ENCODE measurements at places on chromosomes 1 and 21.

DNA sequence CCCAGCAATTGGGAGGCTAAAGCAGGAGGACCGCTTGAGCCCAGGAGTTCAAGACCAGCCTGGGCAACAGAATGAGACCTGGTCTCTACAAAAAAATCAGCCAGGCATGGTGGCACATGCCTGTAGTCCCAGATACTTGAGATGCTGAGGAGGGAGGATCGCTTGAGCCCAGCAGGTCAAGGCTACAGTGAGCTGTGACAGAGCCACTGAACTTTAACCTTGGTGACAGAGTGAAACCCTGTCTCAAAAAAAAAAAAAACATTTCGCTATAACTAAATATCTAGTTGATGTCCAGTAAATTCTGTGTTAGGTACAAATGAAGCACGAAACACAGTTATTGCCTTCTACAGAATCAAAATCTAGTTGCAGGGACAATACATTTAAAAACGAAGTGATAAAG, 95.7 kb upstream of the HP1BP3 start:
- no peak for DNase-seq

GRCh38 chr1:35561972-35562680, 4.5 kb downstream of the NCDN start:
- DNase-seq, result no peak

DNA sequence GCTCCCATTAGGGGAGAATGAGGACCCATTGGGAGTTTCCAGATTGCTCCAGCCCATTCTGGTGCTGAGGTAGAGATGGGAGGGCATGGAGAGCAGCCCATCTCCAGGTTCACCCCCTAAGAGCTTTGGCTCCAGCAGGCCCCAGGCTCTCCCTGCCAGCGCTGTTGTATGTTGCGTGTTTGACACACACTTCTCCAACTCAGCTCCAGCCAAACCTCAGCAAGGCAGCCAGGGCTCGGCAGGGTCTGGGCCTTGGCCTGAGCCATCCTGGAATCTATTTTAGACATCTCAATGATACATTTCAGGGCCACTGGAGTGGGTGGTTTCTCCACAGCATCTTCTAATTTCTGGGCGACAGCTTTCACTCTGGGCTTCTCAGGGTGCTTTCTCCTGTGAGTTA, 117.0 kb downstream of the NAV1 start:
- no peak for DNase-seq

GRCh38 chr1:209805341-209805781, 581 bp downstream of the IRF6 start:
- DNase-seq, result no peak

DNA sequence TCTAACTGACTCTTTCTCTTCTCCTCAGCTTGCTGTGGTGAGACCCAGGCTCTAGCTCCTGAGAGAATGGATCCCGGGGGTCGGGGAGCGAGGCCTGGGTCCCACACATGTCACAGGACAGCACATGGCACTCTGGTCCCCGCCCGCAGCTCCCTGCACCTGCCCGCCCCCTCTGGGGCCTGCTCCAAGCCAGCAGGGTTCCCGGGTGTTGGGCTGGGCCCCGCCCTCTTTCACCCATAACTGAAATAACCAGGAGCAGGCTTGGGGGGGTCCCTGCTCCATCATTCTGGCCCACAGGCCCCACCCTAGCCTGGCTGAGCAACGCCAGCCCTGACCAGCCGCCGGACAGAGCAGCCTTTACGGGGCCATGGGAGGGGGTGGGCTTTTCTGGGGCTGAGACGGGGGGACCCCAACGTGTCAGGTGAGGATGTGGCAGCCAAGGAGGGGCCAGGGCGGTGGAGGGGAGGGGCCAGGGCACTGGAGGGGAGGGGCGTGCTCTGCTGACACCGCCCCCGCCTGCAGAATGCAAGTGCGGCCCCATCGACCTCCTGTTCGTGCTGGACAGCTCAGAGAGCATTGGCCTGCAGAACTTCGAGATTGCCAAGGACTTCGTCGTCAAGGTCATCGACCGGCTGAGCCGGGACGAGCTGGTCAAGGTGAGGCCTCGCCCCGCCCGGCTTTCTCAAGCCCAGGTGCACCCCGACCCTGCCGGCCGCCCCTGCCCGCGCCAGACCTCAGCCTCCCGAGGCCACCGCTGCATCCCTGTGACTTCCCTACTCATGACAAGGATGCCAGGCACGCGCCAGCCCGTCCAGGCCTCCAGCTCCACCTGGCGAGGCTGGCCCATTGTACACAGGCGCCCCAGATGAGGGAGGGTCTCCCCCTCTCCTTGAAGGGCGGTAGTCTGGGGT, 19.4 kb downstream of the COL6A1 start:
- no peak for DNase-seq

DNA sequence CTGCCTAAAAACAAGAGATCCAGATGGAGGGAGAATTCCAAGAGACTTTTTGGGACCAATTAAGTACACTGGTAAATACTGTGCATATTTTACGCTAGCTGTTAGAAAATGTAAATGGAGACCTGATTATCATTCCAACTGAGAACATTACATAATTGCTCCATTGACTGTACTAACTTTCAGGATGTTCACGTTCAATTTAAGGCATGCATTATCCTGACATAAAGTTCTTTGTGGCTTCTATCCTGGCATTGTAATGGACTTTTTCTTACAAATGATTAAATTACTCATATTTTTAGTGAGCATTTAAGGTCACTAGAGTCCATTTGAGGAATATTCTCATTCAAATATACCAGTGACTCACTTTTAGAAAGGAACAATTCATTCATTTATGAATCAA, 883.3 kb upstream of the TMPRSS15 start:
- DNase-seq, result no peak

- no peak for DNase-seq
Measured at GRCh38 chr1:24203404-24203803, 16.3 kb upstream of the IFNLR1 start.

DNA sequence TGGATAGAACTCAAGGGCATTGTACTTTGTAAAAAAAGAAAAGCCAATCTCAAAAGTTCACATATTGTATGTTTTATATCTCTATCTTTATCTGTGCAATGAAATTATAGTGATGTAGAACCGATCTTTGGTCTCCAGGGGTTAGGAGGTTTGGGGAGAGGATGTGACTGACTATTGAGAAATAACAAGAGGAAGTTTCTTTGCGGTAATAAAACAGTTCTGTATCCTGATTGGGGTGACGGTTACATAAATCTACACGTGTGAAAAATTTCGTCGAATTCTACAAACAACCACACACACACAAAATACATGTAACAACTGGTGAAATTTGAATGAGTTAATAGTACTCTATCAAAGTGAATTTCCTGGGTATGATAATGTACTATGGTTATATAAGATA, 10.6 kb upstream of the OR2T33 start:
- DNase-seq, result no peak

- no peak for DNase-seq
Measured at GRCh38 chr1:7915826-7916500, 24.7 kb downstream of the TNFRSF9 start.

DNA sequence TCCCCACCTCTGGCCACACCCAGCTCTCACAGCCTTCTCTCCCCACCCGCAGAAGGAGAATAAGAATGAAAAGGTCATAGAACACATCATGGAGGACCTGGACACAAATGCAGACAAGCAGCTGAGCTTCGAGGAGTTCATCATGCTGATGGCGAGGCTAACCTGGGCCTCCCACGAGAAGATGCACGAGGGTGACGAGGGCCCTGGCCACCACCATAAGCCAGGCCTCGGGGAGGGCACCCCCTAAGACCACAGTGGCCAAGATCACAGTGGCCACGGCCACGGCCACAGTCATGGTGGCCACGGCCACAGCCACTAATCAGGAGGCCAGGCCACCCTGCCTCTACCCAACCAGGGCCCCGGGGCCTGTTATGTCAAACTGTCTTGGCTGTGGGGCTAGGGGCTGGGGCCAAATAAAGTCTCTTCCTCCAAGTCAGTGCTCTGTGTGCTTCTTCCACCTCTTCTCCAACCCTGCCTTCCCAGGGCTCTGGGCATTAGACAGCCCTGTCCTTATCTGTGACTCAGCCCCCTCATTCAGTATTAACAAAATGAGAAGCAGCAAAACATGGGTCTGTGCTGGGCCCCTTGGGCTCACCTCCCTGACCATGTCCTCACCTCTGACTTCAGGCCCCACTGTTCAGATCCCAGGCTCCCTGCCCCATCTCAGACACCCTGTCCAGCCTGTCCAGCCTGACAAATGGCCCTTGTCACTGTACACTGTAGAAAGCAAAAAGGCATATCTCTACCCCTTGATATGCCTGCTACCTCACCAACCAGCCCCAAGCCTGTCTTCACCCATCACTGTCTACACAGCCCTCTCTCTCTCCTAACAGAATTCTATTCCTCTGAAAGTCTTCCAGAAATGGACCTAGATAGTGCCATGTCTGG, 3.2 kb downstream of the S100A9 start:
- no peak for DNase-seq

GRCh38 chr21:41439248-41439647, 13.2 kb downstream of the MX1 start:
- no peak for DNase-seq

DNA sequence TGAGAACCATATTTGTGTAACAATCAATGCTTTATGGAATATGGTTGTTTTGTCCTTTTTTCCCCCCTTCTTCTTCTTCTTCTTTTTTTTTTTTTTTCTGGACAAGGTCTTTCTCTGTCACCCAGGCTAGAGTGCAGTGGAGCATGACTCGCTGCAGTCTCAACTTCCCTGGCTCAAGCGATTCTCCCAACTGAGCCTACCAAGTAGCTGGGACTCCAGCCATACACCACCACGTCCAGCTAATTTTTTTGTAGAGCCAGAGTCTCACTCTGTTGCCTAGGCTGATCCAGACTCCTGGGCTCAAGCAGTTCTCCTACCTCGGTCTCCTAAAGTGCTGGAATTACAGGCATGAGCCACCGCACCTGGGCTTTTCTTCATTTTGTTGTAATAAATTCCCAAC, 86.7 kb downstream of the FMN2 start:
- DNase-seq, result no peak

All from NCI-H748 treated with DMSO at 0.1 percent for 48 hours (cell line).